ENCODE measurements at places on chromosomes 4 and X.

- DNase-seq, result no peak
These were observed 60.1 kb downstream of the LDB2 start for GRCh38 chr4:16838226-16838875.

DNA sequence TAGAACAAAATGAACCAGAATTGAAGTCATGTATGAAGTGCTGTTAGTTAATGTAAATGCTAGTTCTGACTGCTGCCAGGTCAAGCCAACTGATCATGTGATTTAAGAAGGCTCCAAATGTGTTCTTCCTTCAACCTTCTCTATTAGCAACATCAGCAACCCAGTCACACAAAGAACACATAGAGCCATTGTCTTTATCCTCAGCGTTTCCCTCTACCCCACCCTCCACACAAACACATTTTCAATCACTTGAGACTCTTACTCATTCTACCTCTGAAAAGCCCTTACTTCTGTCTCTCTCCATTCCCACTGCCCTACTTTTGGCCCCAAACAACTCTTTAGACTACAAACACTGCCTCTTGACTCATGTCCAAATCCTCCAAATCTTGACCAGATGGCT, 89.7 kb upstream of the KDR start:
- DNase-seq, result no peak

GRCh38 chrX:49037883-49038475, 5.2 kb downstream of the TFE3 start:
- peak; percentile 48 for DNase-seq

- DNase-seq, result no peak
These were observed 65.1 kb upstream of the C4orf54 start for GRCh38 chr4:99722725-99723124.

DNA sequence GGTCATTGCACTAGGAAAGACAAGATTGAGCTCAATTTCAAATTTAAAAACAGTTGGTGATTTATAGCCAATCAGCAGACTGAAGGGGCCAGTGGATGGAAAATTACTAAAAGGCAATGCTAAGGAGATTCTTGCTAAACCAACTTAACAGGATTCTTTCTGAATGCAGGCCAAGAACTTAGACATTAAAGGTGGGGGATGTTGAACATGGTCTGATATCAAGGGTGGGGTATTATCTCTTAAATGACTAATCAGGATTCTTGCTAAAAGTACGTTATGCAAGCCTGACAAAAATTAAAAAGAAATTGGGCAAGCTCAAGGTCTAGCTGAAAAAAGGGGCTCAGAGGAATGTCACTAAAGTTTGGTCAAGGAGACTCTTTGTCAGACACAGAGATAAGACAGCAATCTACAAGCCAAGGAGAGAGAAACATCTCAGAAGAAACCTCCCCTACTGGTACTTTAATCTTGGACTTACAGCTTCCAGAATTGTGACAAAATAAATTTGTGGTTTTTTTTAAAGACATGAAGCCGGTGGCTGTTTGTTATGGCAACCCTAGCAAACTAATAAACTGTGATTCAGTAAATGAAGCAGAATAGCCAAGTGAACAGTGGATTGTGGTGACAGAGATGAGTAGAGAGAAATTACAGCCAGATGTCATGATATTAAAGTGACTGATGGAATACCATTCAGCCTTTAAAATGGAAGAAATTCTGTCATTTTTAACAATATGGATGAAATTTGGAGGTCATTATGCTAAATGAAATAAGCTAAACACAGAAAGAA, 120.3 kb upstream of the KLHL4 start:
- peak; percentile 4 for DNase-seq

- DNase-seq, result no peak
These were observed 225.0 kb upstream of the CXXC4 start for GRCh38 chr4:104719539-104720230.

DNA sequence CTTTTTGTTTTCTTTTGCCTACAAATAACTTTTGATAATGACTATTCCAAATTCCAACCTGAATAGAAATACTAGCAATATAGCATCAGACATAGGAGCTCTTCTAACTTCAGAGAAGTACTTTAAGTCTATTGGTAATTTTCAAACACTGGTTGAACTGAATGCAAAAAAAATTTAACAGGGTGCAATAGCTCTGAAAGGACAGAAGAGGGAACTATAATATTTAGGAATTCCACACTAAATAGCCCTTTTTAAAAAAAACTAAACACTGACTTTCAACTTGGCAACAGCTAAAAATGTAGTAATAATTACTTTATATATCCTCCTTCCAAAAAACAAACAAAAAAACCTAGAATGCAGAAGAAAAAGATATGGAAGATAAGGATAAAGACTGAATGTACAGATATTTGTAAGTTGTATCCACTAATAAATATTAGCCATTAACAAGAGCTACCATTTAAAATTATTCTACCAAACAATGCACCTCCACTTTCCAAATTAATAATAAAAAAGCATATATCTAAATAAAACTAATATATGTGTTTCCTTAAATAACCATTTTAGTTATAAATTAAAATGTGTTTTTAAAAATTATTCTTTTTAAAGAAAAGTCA, 81.4 kb downstream of the FBXW7 start:
- peak; percentile 18 for DNase-seq

- DNase-seq, result no peak
These were observed 1.5 kb downstream of the PITX2 start for GRCh38 chr4:110621328-110621812.

- no peak for DNase-seq
These were observed 428.0 kb downstream of the EPHA5 start for GRCh38 chr4:65242156-65242846.

- peak; percentile 61 for DNase-seq
These were observed 23.2 kb upstream of the MXD4 start for GRCh38 chr4:2284934-2285612.

- DNase-seq, result no peak
These were observed 53.6 kb downstream of the SLC7A11 start for GRCh38 chr4:138188406-138189084.

DNA sequence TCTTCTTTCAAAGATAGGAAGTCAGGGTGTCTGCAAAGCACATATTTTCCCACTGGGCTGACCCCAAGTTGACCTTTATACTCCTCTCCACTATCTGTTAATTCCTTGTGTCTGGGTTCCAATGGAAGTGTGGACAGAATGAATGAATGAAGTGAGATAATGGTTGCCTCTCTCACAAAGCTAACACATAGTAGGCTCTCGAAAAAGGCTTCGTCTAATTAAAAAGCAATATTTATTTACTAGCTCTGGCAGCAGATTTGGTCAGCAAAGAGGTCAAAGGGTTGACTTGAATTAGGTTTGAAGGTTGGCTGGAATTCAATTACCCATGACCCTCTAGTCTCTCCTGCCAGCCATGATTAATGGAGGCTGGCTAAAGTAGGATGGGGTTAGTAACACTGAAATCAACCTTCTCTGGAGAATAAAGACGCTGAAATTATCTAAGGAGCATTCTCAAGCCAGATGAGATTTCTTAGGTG, 280.3 kb upstream of the KLF3 start:
- DNase-seq, result no peak

DNA sequence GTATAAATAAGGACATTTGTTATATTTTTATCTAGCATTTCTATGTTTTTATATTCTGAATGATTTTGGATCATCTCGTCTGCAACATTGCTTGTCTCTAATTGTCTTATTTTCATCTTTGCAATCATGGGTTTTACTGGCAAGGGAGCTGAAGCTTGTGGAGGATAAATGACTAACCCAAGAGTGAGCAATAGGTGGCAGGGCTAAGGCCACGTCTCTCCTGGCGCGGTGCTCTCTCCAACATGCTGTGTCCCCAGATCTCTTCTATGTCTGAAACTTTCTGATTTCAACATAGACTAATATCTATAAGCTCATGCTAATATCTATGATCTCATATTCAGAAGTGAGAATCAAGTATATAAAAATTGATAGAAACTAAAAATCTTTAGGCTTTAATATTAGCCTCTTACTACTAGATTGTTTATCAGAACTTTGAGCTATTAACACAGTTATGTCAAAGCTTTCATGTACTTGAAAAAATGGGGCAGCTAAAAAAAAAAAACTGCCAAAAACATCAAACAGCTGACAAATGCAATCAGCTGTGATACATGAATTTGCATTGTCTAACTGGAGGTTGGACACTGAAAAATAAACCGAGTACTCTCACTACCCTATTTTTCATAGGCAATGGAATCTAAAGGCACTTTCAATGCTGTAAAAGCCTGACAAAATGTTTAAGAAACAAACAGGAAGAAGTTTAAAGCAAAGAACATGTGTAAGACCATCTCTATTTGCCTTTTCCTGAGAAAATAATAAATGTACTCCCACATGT, 169.2 kb downstream of the TMA16 start:
- DNase-seq, result no peak

GRCh38 chr4:55358668-55359067, 12.6 kb downstream of the SRD5A3 start:
- peak; percentile 60 for DNase-seq

- no peak for DNase-seq
These were observed 70.8 kb upstream of the HHIP start for GRCh38 chr4:144575181-144575580.

DNA sequence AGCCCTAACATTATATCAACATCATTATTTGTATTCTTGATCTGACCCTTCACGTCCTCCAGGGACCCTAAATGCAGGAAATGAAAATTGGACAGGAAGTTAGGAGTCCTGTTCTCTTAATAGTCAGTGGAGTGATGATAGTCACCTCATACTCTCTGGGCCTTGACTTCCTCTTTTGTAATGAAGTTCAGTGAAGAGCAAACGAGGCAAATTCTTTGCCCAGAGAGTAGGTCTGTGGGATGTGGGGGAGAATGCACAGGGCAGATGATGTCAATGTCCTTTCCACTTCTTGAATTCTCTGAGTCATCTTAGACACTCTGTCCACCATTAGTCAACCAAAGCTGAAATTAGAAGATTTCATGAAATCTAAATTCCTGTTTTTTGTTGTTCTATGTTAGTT, 17.1 kb upstream of the GPRIN3 start:
- no peak for DNase-seq

DNA sequence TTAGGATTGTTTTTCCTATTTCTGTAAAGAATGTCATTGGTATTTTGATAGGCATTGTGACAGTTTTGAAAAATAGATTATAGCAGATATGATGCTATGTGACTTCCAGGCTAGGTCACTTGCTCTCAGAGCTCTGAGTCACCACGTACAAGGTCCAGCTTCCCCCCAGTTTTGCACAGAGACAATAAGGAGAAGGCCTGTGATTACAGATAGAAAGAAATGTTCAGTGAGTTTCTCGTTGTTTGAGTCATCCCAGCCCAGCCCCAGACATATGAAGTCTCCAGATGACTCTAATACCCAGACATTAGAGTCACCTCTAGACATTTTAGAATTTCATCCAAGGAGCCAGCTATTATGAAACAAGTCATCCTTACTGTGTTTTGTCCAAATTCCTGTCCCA, 57.2 kb downstream of the MFAP3L start:
- DNase-seq, result no peak

- DNase-seq, result peak; percentile 20
These were observed 17.5 kb downstream of the STX18 start for GRCh38 chr4:4524364-4524763.

- no peak for DNase-seq
These were observed 72.9 kb upstream of the PPP2R3B start for GRCh38 chrX:459611-460010.

GRCh38 chrX:76253432-76253831, 80.6 kb downstream of the PBDC1 start:
- DNase-seq, result peak; percentile 54

- DNase-seq, result no peak
These were observed 192.1 kb downstream of the IDS start for GRCh38 chrX:149312988-149313387.

- peak; percentile 23 for DNase-seq
These were observed 472.7 kb downstream of the IDS start for GRCh38 chrX:149032449-149032848.

DNA sequence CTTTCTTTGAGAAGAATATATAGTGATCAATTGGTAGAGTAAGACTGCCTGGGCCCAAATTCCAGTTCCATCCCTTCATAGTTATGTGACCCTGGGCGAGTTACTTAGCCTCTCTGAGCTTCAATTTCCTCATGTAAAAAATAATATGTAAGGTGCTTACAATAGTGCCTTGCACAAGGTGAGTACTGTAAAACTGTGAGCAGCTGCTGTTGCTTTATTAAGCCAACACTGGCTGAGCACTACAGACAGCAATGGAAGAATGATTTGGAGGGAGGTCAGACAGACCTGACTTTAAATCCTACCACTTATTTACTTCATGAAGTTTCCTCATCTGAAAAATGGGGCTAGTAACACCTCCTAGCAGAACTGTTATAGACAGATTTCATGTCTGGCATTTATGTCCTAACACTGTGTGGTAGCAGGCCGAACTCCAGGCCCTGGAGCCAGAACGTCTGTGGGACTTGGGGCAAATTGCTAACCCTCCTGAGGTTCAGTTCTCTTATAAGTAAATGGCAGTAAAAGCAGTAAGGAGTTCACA, 53.8 kb downstream of the RNF150 start:
- DNase-seq, result no peak

DNA sequence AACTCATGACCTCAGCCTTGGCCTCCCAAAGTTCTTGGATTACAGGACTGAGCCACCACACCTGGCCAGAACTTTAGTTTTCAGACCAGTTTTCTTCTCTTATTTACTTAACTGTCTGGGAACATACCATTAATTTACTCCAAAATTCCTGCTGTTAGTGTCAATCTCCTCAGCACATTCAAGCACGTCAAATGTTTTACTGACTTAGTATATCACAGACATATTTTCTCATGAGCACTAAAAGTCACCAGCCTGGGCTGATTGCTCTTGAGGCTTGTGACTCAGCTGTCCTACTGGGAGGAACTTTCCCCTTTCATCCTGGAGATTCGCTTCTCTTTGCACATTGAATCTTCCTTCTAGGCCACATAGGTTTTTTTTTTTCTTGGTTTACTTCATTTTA, 109.6 kb downstream of the PCDH18 start:
- no peak for DNase-seq

DNA sequence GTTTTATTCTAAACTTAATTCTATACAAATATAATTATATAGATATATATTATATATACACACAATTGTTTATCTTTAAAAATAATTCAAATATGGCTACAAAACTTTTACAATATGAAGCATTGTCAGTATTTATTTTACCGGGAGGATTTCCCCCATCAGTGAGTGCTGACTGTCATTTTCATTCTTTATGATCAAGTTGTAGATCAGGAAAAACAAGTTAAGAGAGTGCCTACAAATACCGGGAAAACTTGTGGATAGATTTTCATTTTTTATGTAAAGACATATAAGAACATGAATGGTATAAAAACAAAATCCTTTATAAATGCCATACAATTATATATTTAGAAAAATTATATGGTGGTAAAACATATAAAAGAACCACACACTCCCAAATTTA, 37.8 kb downstream of the CLCN3 start:
- no peak for DNase-seq

GRCh38 chr4:121050300-121050699, 22.0 kb downstream of the NDNF start:
- peak; percentile 1 for DNase-seq

GRCh38 chr4:52548818-52549570, 110.1 kb downstream of the USP46 start:
- DNase-seq, result no peak

- DNase-seq, result peak; percentile 84
These were observed 25.3 kb downstream of the FAM241A start for GRCh38 chr4:112170451-112170993.

GRCh38 chr4:22745234-22745633, 52.5 kb downstream of the GBA3 start:
- DNase-seq, result no peak

All from RPMI7951 (cell line).